ENCODE measurements at places on chromosomes 16 and 17. TPM values are rescaled to one million over a fixed set of nuclear protein-coding genes. Genes with fewer than 3 reads are reported as not detected.

DNA sequence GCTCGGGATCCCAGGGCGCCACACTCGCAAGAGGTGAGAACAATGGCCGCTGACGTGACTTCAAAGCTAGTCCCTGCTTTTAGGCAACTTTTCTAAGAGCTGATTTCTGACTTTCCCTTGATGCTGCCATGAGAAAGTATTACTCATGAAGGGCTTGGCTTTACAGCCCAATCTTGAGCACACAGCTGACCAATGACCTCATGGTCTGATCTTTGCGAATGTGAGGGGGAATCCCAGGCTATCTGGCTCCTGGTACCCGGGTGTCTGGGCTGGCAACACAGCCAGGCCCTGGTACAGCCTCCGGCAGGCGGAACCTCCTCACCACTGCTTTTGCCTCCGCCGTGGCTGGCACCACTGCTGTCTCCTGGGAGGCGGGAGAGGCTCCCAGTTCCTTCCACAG is 17.5 kb downstream of the NDUFAF8 start:
- H3K36me3 ChIP-seq = peaks cover 4% of the 10 kb centered on the region
- no peak overlapping the region for H3K27ac ChIP-seq
- DNase-seq = no peak
- no peaks in the 10 kb centered on the region for H3K4me1 ChIP-seq

ABCC11 gene
- not detected for total RNA-seq

DNA sequence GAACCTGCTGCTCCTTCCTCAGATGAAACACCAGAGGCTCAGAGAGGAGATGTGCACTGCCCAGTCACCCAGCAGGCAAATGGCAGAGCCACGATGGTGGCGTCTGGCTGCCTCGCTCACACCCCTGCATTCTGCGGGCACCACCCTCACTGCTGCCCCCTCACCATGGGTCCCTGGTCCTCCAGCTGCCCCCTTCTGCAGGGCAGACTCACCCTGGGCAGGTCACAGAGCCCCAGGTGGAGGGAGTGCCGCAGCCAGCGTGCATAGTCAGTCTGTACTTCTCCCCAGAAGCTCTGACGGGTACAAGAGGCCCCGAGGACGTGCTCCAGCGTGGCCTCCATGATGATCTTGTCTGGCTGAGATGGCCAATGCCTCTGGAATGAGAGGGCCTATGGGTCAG is 52.9 kb downstream of the RMI2 start:
- H3K27me3 ChIP-seq = no peaks in the 10 kb centered on the region
- H3K27ac ChIP-seq = no peak overlapping the region
- H3K4me3 ChIP-seq = no peak overlapping the region

DNA sequence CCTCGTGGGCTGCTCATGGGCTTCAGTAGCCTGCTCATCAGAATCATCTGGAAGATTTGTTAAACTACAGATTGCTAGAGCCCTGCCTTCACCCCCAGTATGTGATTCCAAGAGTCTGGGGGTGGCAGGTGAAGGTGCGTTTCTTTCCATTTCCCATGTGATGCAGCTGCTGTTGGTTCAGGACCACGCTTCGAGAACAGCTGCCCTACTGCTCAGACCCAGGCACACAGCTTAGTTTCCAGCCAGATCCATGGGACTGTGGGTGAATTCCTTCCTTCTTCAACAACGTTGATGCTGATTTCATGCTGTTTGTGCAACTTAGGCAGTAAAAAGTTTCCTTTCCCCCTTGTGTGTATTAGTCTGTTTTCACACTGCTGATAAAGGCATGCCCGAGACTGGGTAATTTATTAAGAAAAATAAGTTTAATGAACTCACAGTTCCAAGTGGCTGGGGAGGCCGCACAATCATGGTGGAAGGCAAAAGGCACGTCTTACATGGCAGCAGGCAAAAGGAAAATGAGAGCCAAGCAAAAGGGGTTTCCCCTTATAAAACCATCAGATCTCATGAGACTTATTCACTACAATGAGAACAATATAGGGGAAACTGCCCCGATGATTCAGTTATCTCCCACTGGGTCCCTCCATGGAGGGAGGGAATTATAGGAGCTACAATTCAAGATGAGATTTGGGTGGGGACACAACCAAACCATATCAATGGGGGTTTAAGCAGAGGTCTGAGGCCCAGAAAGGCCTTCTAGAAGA is 159.2 kb downstream of the XYLT1 start:
- no peak overlapping the region for H3K4me3 ChIP-seq
- peaks cover 8% of the 10 kb centered on the region for H3K4me1 ChIP-seq
- no peaks in the 10 kb centered on the region for H3K27me3 ChIP-seq
- no peak for DNase-seq

DNA sequence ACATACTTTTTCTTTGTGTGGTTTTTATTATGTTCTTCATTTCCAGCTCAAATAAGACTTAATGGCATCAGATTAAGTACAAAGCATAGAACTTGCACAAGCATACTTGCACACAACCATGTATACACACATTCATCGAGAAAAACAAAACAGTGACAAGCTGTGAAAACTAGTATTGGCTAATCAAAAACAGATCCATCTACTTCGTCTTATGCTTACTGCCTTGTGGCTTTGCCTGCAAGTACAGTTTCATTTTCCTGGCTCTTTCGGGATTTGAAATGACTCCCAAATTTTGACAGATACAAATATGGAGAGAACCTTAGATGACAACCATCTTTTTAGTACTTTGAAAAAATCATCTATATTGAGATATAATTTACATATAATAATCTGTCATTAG is 338.3 kb downstream of the BCAS3 start:
- H3K4me1 ChIP-seq = no peaks in the 10 kb centered on the region
- no peaks in the 10 kb centered on the region for H3K36me3 ChIP-seq
- H3K4me3 ChIP-seq = no peak overlapping the region
- no peak for DNase-seq

Measured in GM12878 (cell line).